ENCODE measurements at places on chromosomes 3 and 15. TPM values are rescaled to one million over a fixed set of nuclear protein-coding genes. Genes with fewer than 3 reads are reported as not detected.

GRCh38 chr3:30639937-30640336 lies 33.5 kb downstream of the TGFBR2 start:
- no peaks in the 10 kb centered on the region for H3K27me3 ChIP-seq
- peaks cover 54% of the 10 kb centered on the region for H3K36me3 ChIP-seq
- H3K4me3 ChIP-seq, result no peak overlapping the region
- H3K27ac ChIP-seq, result peak overlapping the region; percentile 83
- no peak for DNase-seq

DNA sequence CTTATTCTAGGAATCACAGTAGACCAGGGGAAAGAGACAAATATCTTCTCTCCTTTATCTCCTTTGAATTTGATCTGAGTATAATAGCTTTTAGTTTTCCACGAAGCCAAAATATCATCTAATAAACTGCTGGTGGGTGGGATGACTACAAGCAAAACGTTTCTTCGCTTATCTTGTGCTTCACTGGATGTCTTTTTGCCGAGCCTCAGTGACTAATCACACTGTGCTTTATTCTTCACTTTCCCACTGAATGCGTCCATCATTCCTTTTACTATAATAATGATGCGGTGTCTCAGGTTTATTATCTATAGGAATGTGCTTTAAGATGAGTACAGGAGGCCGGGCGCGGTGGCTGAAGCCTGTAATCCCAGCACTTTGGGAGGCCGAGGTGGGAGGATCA lies 32.5 kb downstream of the CEP152 start:
- H3K4me1 ChIP-seq, result peaks cover 14% of the 10 kb centered on the region
- H3K27ac ChIP-seq, result no peak overlapping the region
- H3K27me3 ChIP-seq, result no peaks in the 10 kb centered on the region
- H3K36me3 ChIP-seq, result peaks cover 75% of the 10 kb centered on the region

DNA sequence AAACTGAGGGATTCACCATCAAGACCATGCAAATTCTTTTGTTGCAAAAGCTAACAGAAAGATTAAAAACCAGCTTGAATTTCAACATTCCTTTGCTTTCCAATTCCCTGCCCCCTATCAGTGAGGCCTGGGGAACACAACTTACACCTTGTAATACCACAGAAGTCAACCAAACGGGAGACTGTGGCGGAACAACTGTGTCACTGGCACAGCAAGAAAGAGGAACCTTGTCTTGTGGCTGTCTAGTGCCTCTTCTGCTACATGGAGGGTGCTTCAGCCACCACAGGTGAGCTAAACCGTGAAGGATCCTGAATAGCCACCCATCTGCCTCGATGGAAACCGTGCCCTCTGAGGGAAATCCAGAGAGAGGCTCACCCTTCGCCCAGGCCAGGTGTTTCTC lies 11.4 kb downstream of the CCDC12 start:
- H3K4me3 ChIP-seq, result no peak overlapping the region
- peaks cover 45% of the 10 kb centered on the region for H3K36me3 ChIP-seq
- no peaks in the 10 kb centered on the region for H3K27me3 ChIP-seq
- H3K4me1 ChIP-seq, result peaks cover 75% of the 10 kb centered on the region

- H3K4me1 ChIP-seq, result no peaks in the 10 kb centered on the region
- H3K4me3 ChIP-seq, result no peak overlapping the region
- H3K36me3 ChIP-seq, result peaks cover 9% of the 10 kb centered on the region
- H3K27ac ChIP-seq, result no peak overlapping the region
Observed at GRCh38 chr3:183295211-183295610, 42.2 kb downstream of the B3GNT5 start.

GRCh38 chr3:188185717-188186251 lies 31.8 kb downstream of the LPP start:
- peaks cover 2% of the 10 kb centered on the region for H3K27me3 ChIP-seq
- H3K4me3 ChIP-seq, result no peak overlapping the region
- no peak for DNase-seq
- peaks cover 19% of the 10 kb centered on the region for H3K36me3 ChIP-seq

DNA sequence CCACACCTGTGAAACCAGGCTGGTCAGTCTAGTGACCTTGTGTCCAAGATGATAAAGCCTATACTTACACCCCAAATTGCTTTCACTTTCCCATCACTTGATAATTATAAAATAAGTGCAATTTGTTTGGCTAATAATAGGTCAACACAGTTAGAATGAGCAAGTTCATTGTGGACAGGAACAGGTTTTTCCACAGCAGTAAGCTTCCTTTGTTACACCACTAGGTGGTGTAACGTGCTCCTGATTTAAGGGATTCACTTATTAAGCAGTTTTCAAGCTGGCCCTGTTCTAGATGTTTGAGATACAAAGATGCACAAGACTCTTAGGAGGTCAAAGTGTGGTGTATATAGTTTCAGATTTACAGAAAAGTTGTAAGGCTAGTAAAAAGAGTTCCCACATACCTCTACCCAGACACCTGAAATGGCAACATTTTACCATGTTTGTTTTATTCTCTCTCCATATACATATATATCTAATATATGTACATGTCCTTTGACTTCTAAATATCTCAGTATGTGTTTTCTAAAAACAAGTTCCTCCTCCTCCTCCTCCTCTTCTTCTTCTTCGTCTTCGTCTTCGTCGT lies 6.8 kb upstream of the MFSD1 start:
- peaks cover 4% of the 10 kb centered on the region for H3K27me3 ChIP-seq
- H3K36me3 ChIP-seq, result no peaks in the 10 kb centered on the region
- no peak overlapping the region for H3K27ac ChIP-seq
- H3K4me1 ChIP-seq, result peaks cover 6% of the 10 kb centered on the region
- no peak overlapping the region for H3K4me3 ChIP-seq
- DNase-seq, result no peak

- peaks cover 7% of the 10 kb centered on the region for H3K27me3 ChIP-seq
- H3K27ac ChIP-seq, result peak within 1 kb of the TSS; percentile 84
- peak; percentile 84 for DNase-seq
- H3K4me3 ChIP-seq, result peak within 1 kb of the TSS; percentile 95
- peaks cover 3% of the 10 kb centered on the region for H3K36me3 ChIP-seq
Observed at GRCh38 chr15:52528564-52529340, at the start of gene MYO5A. TSS of gene MYO5A (minus strand) at chr15:52528880. CDS start at chr15:52528806, 74 bp downstream.

Gene SPATA12
- total RNA-seq, result not detected

Gene HYAL3
- total RNA-seq, result 13.2 TPM

Gene REC114
- total RNA-seq, result not detected

Gene TGM5
- 0.28 TPM for total RNA-seq
